ENCODE measurements at places on chromosomes 12 and 14.
A peak's percentile ranks its signal among the peaks of the same experiment; 100 is the strongest.

GRCh38 chr12:96872961-96873360 is 34.1 kb upstream of the NEDD1 start:
- H3K4me3 ChIP-seq = no peak overlapping the region
- no peaks in the 10 kb centered on the region for H3K4me1 ChIP-seq
- H3K27me3 ChIP-seq = peaks cover 15% of the 10 kb centered on the region
- no peak overlapping the region for H3K27ac ChIP-seq
- H3K36me3 ChIP-seq = no peaks in the 10 kb centered on the region
- DNase-seq = no peak

GRCh38 chr14:20999591-20999990 is 498 bp downstream of the SLC39A2 start:
- DNase-seq = no peak
- H3K27me3 ChIP-seq = no peaks in the 10 kb centered on the region
- H3K36me3 ChIP-seq = peaks cover 15% of the 10 kb centered on the region
- H3K27ac ChIP-seq = no peak overlapping the region
- H3K4me3 ChIP-seq = no peak overlapping the region
- peaks cover 19% of the 10 kb centered on the region for H3K4me1 ChIP-seq

DNA sequence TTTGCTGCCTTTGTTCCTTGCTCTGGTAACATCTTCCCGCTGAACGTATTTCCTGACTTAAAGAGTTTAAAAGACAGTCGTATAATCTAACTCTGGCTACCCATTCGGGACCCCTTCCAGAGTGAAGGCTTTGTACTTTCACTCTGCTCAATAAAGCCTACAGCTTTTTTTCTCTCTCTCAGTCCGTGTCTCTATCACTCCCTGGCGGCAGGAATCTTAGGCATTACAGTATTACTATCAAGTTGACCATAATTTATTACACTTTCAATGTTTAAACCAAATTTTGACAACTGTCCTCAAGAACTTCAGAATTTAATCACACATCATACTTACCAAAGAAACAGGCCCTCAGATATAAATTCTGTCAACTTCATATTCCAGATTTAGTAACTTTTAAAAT is 967.9 kb downstream of the FSCB start:
- no peak overlapping the region for H3K4me3 ChIP-seq
- H3K36me3 ChIP-seq = no peaks in the 10 kb centered on the region
- no peak overlapping the region for H3K27ac ChIP-seq
- DNase-seq = no peak
- no peaks in the 10 kb centered on the region for H3K27me3 ChIP-seq

- DNase-seq = no peak
- peaks cover 20% of the 10 kb centered on the region for H3K36me3 ChIP-seq
- peak overlapping the region; percentile 96 for H3K27ac ChIP-seq
- H3K27me3 ChIP-seq = no peaks in the 10 kb centered on the region
- H3K4me3 ChIP-seq = peak overlapping the region; percentile 74
- peaks cover 92% of the 10 kb centered on the region for H3K4me1 ChIP-seq
Observed at GRCh38 chr14:100078216-100078803, 13.1 kb downstream of the EVL start.

Measured in activated naive CD4-positive, alpha-beta T cell treated with anti-CD3 and anti-CD28 coated beads for 36 hours (primary cell).